NCI-H1436 treated with DMSO at 0.1 percent for 48 hours (cell line): ENCODE measurements at places on chromosomes 2 and 18.

DNA sequence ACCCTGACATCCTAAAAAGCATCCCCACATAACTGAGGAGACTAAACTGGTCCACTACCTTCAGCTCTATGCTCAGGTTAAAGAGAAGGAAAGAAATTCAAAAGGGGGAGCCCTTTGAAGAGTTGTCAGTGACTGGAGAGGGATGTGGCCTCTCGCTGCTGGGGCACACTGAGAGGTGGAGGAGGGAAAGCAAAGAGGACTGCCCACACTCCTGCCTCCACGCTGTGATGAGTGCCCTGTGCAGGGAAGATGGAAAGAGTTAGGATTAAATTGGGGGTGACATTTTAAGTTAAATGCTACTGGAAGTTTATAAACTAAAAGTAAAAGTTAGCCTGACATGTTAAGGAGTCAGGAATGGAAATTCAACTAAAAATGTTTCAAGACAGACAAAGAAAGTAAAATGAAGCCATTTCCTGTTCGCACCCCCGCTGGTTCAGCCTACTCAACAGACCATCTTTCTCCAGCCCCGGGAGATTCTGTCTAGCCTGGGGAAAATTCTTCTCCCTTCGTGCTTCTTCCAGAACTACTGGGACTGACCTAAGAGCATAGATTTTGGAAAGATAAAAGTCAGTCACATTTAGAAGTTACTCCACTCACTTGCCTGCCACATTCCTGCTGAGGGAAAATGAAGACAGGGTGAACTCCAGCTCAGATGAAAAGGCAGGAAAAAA is 17.8 kb upstream of the INO80C start:
- no peak for DNase-seq

DNA sequence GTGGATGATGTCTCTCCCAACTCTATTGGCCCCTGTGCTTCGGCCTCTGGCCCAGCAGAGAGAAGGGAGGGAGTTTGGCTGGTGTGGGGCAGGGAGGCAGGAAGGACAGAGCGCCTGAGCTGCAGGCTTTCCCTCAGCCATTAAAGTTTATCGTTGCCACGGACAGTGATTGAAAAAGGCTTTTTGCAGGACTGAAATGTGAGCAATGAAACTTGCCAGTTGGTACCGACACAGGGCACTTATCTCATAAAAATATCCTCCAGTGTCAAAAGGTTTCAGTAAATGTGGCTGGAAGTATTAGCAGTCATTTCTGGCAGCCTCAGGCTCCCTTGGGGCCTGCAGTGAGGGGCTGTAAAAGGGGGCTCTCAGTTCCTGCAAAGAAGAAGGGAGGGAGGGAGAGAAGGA is 169.2 kb downstream of the GLI2 start:
- DNase-seq: no peak

DNA sequence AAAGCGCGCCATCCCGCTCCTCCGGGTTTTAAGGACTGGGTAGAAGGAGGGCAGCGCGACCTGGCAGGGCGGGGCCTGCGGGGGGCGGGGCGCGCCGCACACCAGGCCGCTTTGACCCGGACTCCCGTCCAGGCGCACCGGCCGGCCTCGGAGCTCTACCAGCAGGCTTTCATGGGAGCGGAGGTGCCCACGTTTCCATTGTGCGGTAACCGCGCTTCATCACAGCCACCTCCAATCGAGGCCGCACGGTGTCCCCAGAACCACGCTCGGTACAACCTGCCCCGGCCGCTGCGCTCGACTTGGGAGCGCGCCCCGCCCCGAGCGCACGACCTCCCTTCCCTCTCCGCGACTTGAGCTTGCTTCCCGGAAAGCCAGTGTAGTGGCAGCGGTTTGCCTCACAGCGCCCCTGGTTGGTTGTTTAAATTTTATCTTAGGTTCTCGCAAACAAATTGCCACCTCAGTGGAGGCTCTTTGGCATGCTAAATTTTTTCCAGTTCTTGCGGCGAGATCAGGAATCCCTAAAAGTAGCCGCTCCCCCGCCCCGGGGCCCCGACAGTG is 280 bp upstream of the CYP1B1 start:
- no peak for DNase-seq

GRCh38 chr2:46699934-46700256 is 215.7 kb downstream of the MCFD2 start:
- DNase-seq: no peak

GRCh38 chr2:11330457-11331142 is 13.8 kb downstream of the ROCK2 start:
- no peak for DNase-seq

DNA sequence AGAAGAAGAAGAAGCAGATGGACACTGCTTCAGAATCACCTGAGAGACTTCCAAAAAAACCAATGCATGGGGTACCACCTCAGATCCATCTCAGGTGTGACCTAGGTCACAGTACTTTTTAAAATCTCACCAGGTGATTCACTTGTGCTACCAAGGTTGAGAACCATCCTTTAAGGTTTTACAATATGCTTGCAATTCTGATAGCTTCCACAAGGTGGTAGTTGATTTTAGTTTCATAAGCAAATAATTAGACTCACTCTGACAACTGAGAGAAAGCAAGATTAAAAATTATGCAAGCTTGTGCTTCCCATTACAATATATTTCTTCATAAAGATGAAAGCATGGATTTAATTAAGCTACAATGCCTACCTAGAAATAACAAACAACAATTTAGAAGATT is 355.1 kb downstream of the EN1 start:
- no peak for DNase-seq

DNA sequence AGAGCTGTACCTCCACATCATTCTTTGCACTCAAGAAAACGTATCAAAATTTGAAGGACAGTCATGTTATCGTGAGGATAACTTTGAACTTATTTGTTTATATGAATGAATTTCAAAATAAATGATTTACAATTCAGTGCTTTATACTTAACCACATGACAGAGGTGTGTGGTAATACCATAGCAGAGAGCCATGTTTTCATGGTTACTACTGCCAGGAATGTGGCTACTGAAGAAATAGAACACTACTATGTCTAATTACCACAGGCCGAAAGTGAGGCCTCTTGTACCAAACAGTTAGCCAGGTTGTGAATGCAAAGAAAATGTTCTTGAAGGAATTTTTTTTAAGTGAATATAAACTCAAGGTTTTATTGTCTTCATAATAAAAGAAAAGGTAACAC is 49.2 kb downstream of the AAK1 start:
- no peak for DNase-seq

GRCh38 chr18:36530676-36531405 is 233.3 kb downstream of the FHOD3 start:
- DNase-seq: no peak

DNA sequence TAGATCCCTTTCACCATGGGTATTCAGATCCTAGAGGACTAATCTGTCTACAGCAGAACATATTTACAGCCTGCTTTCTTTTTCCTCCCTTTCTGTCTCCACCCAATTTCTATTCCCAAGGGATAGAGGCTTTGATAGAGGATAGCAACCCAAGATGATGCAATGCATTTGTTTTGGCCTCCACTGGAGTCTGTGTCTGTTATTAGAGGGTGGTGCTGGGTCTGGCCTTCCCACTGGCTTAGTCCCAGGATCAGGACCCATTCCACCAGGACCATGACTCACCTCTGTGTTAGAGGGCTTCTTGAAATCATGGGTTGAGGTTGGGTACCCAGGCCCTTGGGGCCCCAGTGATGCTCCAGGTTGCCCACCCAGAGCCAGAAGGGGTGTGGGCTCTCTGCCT is 239.7 kb upstream of the TNP1 start:
- DNase-seq: no peak

DNA sequence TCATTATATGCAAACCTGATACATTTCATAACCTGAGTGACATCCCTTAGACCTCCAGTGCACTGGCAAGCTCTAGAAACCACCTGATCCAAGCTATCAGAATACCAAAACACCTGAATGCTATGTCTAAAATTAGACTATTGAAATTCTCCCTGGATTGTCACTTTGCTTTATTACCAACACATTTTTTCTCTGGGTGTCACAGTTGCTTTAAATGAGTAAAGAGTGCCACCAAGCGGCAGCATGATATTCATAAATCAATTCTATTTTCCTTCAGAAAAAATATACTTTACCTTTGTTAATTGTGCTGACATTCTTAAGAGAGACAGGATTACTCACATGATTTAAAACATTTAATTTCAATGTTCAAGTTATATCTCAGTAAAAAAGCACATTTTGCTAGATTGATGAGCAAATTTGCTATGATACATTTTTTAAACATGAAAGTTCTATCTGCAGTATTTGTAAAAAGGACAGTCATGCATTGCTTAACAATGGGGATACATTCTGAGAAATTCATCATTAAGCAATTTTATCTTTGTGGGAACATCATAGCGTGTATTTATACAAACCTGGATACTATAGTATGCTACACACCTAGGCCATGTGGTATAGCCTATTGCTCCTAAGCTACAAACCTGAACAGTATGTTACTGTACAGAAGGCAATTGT is 338.4 kb upstream of the SLC39A10 start:
- DNase-seq: no peak

DNA sequence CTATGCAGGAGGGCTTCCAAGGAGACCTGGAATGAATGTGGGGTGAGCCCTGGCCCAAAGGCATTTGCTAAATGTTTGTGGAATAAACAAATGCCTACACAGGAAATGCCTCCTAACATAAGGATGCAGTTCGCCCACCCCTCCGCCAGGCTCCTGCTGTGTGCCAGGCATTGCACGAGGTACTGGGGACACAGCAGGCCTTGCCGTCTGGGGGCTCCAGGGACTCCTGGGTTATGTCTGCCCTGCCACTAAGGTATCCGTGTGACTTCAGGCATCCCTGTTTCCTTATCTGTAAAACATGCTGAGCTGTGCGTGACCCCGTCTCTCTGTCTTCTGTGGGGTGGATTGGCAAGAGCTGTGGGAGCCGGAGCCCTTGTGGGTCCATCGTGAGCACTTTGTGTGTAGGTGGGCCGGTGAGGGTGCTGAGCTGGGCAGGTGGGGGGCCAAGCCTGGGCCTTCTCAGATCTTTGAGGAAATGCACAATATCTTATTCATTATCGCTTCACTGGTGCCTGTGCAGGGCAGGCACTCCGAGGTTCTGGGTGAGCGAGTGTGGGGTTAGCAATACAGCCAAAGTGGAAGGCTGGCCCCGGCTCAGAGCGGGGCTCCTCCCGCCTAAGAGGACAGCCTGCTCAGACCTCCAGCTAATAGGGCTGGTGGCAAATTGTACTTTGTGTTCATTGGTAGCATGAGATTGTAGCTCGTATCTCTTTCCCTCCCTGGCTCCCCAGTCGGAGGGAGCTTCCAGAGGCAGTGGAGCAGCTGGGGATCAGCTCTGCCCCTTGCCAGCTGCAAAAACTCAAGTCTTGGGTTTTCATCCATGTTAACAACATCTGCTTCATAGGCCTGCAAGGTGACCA is 126.8 kb downstream of the GLI2 start:
- DNase-seq: no peak

GRCh38 chr2:31525876-31526275 is 54.9 kb downstream of the SRD5A2 start:
- DNase-seq: no peak

DNA sequence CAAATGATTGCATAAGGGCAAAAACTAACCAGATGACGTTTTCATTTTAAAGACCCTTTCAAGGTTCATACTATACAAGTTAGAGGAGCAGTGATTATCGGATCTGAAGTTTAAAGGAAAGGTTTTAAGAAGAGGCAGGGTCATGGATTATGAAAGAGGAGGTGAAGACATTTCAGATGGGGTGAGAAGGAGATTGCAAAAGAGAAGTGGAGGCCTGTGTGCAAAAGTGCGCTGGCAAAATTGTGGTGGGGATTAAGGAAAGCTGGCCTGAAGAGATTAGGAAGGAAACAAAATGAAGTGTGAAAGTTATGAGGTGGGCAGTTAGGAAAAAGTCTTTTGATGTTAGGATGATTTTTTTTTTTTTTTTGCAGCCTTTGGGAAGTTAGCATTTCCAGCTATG is 935.7 kb upstream of the FAM98A start:
- DNase-seq: no peak

- no peak for DNase-seq
These were observed 29.6 kb downstream of the ARHGAP15 start for GRCh38 chr2:143158551-143159485.

DNA sequence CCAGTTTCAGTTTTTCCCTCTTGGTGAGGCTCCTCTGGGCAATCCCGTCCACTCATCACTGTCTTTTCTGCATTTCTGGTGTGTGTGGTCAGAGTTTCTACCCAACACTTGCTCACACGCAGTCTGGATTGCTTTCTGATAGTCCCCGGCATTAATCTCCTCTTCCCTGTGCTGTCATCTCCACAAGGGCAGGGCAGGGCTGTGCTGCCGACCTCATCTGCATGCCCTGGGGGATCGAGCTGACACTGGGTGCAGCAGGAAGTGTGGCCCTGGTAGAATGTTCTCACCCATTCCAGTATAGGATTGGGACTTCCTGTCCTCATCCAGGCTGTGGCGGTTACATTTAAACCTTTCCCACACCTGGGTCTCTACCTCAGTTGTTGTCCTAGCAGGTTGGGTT is 80.0 kb upstream of the FAM136A start:
- DNase-seq: no peak

DNA sequence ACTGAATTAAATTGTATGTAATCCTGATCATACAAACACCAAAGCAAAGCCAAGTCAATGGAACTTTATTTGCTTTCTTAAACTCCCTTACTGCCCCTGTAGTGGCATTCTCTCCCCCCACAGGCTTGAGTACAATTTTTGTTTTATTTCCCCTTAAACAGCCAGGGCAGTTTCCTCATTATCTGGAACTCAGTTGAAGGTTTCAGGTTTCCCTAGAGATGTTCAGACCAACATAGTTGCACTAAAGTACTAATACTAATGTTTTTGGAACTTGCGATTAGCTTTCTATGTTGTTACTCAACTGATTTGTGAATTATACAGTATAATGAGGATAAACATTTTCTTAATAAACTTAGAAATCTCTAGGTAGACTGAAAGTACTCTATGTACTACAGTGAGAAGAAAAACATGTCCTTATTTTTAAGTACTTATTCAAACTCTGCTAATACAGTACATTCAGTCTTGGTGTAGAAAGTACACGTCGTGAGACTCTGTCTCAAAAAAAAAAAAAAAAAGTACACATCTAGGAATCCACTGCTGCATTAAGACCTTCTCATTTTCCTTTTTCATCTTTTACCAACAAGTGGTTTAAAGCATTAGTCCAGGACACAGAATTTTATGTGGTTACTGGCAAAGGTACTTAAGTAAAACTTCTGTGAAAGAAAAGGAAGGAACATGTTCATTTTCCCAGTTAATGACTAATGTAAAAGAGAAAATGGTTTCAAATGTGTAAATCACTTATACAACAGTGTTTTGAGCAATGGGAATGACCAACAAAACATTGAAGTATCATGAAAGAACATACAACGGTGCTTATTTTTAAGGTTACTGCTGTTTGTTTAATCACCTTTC is 209.5 kb upstream of the SMAD7 start:
- no peak for DNase-seq

DNA sequence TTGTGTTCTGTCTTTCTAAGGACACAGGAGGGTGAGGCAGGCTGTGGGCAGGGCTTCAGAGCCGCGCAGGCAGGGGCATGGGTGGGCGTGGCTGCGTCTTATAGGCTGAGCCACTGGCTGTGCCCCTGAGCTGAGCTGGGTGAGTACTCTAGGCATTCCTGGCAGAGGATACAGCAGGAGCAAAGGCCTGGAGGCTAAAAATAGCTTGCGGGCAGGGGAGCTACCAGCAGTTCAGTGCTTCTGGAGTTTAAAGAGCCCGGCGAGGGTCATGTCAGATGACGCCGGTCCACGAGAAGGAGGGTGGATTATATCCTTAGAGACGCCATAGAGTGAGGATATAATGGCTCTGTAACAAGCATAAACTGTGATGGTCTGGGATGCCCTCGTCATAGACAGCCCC is 31.5 kb upstream of the PDIA6 start:
- DNase-seq: peak; percentile 21
